T-helper 17 cell (primary cell): ENCODE measurements at places on chromosomes 1 and 21.

GRCh38 chr1:67690411-67690810 is 5.4 kb downstream of the GADD45A start:
- DNase-seq: no peak

DNA sequence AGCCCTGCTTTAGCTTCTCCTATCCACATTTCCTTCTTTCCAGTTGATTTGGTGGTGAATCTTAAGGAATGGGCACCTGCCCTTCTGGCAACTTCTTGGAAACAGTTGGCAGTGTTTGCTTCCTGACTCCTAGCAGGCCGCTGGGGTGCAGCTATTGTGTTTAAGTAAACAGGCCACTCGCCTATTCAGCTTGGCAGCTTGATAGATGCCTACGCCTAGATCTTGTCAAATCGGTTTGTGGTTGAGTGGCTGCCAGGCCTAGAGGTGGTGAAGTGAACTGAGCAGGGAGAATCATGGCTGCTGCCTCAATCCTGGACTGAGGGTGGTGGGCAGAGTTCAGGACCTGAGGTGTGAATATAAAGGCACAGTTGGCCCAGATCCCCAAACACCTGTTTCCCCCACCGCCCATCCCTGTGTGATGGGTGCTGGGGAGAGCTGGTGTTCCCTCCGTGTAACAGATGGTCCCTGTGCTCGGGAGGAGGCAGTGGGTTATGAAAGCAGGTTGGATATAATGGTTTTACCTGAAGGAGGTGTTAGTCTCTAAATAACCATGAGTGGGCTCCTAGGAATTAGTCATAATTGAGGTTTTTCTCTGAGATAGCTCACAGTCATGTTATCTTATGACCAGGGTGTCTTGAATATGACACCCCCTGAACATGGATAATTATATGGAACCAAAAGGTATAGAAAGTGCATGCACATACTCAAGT is 940 bp upstream of the PLA2G2C start:
- DNase-seq: peak; percentile 19

- peak; percentile 35 for DNase-seq
These were observed 717 bp upstream of the BATF3 start for GRCh38 chr1:212700223-212700891.

DNA sequence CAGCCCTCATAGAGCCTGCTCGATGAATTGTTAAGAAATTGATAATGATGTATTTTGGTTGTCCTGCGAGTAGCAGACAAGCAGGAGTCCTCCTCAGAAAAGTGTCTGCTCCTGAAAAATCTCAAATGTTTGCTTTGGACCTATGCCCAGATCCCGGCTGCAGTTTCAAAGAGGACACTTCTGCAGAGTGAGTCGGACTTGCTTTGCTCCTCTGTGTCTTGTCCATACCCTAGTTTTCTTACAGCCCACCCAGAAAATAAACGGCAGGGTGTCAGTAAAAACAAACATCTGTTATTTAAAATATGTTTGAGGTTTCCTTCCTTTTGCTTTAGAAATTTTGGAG is 2.8 kb downstream of the S100A10 start:
- DNase-seq: no peak

- peak; percentile 60 for DNase-seq
These were observed 10.1 kb upstream of the LRRC71 start for GRCh38 chr1:156910309-156910782.

DNA sequence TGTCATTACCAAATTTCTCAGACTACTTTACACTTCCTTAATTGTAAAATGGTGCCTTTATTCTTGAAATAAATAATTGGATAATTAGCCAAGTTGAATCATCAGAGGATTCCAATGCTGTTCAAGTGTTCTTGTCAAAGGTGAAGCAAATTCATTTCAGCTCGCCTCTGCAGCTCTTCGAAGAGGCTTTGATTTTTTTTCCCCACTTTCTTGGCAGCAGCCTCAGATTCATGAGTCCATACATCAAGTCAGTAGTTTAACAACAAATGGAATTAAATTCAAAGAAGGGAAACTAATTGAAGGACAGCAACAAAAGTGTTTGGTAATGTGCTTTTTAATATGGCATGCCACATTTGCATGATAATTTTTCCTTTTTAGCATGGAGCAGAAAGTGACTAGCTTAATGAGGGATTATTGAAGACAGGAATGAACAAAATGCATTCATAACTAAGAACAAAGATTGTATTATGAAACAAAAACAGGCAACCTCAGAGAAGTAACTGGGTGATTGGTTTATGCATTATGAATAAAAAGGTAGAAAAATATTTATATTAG is 239.0 kb downstream of the USH2A start:
- no peak for DNase-seq

DNA sequence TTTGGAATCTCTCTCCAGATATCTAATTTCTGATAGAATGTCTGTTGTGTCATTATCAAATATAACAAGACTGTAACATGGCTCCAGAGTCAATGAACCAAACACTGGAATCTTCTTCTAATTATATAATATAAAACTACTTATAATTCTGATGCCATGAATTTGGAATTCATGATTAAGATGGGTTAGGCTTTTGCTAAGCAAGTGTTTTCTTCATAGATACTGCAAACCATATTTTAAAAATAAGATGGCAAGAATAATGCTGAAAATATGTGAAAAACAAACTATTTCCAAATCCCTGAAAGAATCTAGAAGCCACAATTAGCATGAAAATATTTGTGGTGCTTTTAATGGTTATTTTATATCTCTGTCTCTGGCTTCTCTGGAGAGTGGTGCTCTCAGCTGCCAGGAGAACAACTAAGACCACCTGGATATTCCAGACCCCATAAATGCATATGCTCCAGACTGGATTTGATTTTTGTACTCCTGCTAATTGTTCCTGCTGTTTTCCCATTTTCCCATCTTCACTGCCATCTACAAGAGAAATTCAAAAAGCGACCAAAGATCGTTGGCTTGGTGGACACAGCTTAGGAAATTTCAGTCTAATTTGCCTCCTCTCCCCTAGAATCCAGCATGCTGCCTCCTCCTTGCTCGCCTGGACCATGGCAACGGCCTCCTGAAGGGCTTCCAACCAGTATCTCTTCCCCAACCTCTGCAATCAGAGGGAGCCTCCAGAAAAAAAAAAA is 418.9 kb downstream of the SETD4 start:
- no peak for DNase-seq
